ENCODE measurements at places on chromosomes 3 and 15. TPM values are rescaled to one million over a fixed set of nuclear protein-coding genes. Genes with fewer than 3 reads are reported as not detected.

DNA sequence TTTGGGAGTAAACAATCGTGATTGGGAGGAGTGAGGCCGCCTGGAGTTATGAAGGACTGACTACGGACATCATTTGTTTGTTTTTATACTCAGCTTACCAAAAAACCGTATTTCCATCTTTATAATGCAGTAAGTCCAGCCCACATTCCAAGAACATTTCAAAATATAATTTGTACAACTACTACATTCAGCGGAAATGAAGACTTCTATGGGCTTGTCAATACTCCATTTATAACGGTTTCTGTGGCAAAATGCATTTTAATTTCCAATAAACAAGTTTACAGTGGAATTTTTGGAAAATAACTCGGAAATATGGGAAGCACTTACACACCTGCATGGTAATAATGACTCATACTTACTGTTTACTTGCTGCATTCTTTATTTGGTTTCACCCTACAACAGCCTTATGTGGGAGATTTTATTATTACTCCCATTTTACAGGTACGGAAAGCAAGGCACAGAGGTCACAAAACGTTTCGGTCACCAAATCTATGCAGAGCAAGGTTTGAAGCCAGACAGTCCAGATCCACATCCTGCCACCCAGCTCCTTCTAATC, 62.3 kb downstream of the LDHAL6B start:
- no peak for DNase-seq

- DNase-seq: no peak
Observed at GRCh38 chr3:99468918-99469317, 169.5 kb upstream of the COL8A1 start.

- no peak for DNase-seq
Observed at GRCh38 chr3:183481582-183481981, 53.2 kb upstream of the MCF2L2 start.

DZIP1L gene
- total RNA-seq: 0.16 TPM

Data from activated T-helper 2 cell treated with anti-CD3 and anti-CD28 coated beads, Interferon-gamma antibody, Interleukin-2, Interleukin-4, amounts not matched to agents 10 μg/mL and 5 μg/mL and 100 μg/mL, durations not matched to agents 14 hours and 24 hours and 36 hours (primary cell).